ENCODE measurements at places on chromosomes 13 and 19. TPM values are rescaled to one million over a fixed set of nuclear protein-coding genes. Genes with fewer than 3 reads are reported as not detected.

Gene ANGPTL8
- not detected for total RNA-seq

Gene KLK2
- total RNA-seq: not detected

Gene ZBTB32
- not detected for total RNA-seq

Gene CLC
- not detected for total RNA-seq

Gene PCSK4
- total RNA-seq: 0.10 TPM

Gene POU2F2
- total RNA-seq: 5.4 TPM

Gene FXYD5
- 255 TPM for total RNA-seq

Gene RFC3
- 56.5 TPM for total RNA-seq

Gene LRRC25
- not detected for total RNA-seq

Gene CBARP
- total RNA-seq: 3.2 TPM

Gene C19orf85
- total RNA-seq: 0.10 TPM

Gene PLPP2
- total RNA-seq: 104 TPM

All from HT1080 (cell line).